ENCODE measurements at places on chromosomes 16 and 17.

- peak; percentile 81 for DNase-seq
These were observed 16.5 kb upstream of the ST6GALNAC1 start for GRCh38 chr17:76659928-76660655.

GRCh38 chr16:55152875-55153390, 171.1 kb upstream of the IRX6 start:
- DNase-seq = no peak

DNA sequence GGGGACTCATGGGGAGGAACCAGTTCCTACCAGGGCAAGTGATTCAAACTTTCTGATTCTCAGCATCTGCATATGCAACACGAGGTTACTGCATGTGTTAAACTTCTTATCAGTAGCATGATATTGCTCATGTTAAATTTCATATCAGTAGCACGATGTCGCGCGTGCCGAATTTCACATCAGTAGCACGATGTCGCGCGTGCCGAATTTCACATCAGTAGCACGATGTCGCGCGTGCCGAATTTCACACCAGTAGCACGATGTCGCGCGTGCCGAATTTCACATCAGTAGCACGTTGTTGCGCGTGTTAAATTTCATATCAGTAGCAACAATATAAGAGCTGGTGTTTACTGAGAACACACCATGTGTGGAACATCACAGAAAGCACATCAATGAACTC, 221.6 kb downstream of the GSG1L start:
- DNase-seq = no peak

DNA sequence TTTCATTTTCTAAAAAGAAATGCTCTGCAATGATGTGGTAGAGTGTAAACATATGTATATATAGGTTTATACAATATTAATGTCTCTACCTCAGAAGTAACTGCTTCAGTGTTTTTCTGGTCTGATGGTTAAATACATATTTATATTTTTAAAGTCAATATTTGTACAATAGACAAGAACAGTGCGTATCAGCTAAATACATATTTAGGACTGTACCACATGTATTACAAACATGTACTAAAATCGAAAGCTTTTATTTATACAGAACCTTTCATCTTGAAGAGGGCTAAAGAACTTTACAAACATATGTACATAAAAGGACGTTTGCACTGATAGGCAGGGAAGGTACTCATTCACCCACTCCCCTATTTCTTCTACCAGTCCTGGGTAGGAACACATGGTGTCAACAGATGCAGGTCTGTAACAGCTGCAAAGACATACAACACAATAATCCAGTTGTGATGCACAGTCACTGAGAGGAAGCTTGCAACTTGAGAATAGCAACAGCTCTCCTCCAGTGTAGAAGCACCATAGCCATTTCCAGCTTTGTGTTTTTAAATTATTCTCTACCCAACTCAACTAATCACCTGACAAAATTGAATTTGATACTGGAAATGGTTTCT, 206.9 kb upstream of the C17orf78 start:
- no peak for DNase-seq

- no peak for DNase-seq
These were observed 17.9 kb downstream of the KPNA2 start for GRCh38 chr17:68053231-68054013.

- DNase-seq = no peak
These were observed at the start of gene CNTNAP4 for GRCh38 chr16:76276745-76277438. Gene CNTNAP4 (plus strand): TSS chr16:76277401. CDS start chr16:76277663, 262 bp downstream.

DNA sequence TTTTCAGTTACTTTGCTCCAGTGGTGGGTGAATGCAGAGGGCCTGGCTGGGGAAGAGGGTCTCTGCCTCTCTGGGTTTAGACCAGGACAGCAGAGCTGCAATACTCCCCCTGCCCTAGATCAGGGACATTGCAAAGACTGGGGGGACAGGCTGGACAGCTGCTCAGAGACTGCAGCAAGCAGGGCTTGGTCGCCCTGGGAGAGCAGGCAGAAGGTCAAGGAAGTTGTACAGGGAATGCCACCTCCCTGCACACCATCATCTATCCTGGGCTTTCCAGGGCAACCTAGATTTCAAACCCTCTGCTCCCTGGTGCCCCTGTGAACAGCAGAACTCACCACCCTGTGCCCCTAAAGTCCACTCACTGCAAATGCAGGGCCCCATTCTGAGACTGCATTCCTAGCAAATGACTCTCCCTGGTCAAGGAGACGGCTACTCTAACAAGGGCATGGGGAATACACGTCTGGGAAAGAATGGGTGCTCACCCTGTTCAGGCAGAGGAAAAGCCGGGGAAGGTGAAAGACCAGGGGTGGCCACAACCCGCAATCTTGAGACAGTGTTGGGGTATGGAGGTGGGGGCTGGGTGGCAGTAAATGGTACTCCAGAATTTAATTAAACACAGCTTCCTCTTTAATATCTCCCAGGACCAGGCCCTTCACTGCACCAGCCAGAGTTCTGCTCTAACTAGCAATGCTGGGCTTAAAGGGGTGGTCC, 1.0 kb downstream of the KIFC3 start:
- DNase-seq = no peak

- no peak for DNase-seq
These were observed 369.5 kb downstream of the SEC14L1 start for GRCh38 chr17:77510133-77510796.

GRCh38 chr16:23843143-23843542, 7.4 kb downstream of the PRKCB start:
- no peak for DNase-seq

DNA sequence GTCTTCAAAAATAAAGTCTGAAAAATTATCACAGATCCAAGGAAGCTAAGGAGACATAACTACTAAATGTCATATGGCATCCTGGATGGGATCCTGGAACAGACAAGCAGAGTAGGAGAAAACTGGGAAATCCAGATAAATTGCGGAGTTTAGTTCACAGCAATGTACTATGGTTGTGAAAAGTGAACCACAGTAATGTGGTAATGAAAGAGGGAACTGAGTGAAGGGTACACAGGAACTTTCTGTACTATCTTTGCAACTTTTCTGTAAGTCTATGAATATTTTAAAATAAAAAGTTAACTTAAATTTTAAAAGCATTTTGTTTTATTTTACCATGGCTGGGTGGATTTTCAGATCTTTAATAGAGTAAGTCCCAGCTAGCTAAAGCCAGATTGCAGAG, 16.3 kb downstream of the SLFN12L start:
- no peak for DNase-seq

- DNase-seq = no peak
These were observed 35.9 kb downstream of the HSBP1 start for GRCh38 chr16:83843657-83844056.

DNA sequence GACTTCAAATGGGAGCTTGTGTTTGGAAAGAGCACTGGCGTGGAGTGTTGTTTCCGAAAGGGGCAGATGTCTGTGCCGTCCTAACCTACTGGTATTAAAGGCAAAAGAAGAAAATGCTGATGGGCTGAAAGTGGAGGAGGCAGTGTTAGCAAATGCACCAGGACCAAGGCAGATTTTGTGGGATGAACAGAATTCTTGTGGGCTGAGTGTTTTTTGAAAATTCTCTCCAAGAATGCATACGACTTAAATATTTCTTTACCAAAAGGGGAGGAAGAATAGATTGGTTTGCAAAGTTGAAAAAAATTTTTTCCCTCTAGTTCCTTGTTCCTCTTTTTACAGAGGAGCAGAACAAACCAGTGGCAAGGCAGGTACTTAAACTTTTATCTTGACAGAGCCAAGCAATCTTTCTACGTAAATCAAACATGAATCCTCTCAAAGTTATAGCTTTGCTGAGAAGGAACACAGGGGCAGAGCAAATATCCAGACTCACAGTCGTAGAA, 16.8 kb downstream of the MARCHF10 start:
- DNase-seq = no peak

- DNase-seq = no peak
These were observed 1.3 kb upstream of the CCDC92B start for GRCh38 chr17:2750721-2751120.

GRCh38 chr16:912684-913613, 57.8 kb downstream of the LMF1 start:
- DNase-seq = no peak

- no peak for DNase-seq
These were observed 60.3 kb upstream of the CIBAR2 start for GRCh38 chr16:85172455-85173145.
